ENCODE measurements at places on chromosomes 7 and 10.

GRCh38 chr7:98232799-98233198 is 19.2 kb downstream of the TECPR1 start:
- DNase-seq, result no peak

DNA sequence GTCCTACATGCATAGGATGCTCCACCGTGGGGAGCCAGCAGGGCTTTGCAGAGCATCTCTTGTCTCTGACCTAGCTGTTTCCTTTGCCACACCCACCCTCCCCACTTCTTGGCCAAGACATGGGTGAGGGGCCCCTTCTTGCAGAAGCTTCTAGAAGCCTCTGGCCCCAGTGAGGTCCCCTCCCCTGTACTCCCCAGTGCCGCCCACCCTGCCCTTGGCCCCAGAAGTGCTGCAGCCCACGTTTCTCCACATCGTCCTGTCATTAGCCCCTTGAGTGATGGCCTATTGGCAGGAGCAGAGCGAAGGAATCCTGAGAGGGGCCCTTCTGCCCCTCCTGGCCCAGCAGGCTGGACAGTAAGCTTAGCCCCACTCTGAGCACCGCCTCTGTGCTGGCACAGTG is 43.7 kb downstream of the ALOX5 start:
- no peak for DNase-seq

- no peak for DNase-seq
Measured at GRCh38 chr10:24435374-24435773, 226.4 kb downstream of the KIAA1217 start.

GRCh38 chr10:84665883-84666463 is 337.6 kb downstream of the CCSER2 start:
- no peak for DNase-seq

All from esophagus squamous epithelium (tissue), 5 donors.